H7 (cell line): ENCODE measurements at places on chromosomes 4 and X.

- DNase-seq = no peak
Observed at GRCh38 chr4:112651641-112652040, 14.7 kb downstream of the LARP7 start.

DNA sequence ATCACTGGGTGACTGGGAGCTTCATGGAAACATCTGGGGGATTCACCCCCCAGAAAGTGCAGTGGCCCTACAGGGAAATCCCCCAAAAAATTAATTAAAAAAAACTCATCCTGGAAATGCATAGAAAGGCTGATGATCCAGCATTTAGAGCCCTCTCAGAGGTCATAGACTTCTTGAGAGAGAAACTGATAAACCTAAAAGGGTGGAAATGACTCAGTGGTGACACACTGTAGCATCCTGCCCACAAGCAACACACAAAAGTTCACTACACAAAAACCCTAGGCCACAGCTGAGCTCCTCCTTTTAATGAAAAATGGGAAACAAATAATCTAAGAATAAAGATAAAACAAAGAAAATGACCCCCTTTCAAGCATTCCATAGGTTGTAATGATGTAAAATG, 911.5 kb downstream of the GLUD2 start:
- no peak for DNase-seq

- DNase-seq = peak; percentile 45
Observed at GRCh38 chrX:107894038-107894437, 68.4 kb downstream of the MID2 start.

GRCh38 chr4:132267321-132267720, 881.8 kb upstream of the PCDH10 start:
- no peak for DNase-seq

- DNase-seq = no peak
Observed at GRCh38 chr4:108078024-108078733, 88.5 kb downstream of the HADH start.

DNA sequence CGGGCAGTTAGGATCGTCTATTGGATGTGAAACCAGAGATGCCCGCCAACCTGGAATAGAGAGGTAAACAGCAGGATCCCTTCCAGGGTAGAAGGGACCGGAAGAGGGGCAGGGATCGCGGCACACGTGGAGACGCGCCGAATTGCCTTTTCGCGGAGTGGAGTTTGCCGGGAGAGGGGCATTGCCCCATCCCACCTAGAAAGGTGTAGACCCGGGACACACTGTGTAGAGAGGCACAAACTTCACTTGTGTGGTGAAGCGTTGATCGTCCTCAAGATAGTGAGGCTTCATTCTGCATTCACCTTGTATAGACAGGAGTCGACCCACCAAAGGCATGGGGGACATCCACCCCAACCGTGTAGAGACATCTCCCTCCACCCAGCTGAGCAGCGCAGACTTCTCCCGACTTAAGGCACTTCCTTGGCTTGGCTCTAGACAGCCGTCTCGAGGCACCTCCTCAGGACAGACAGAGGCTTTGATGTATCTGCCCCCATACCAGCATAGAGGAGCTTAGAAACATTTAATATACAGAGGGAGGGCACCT, 410 bp downstream of the GNL3L start:
- no peak for DNase-seq

DNA sequence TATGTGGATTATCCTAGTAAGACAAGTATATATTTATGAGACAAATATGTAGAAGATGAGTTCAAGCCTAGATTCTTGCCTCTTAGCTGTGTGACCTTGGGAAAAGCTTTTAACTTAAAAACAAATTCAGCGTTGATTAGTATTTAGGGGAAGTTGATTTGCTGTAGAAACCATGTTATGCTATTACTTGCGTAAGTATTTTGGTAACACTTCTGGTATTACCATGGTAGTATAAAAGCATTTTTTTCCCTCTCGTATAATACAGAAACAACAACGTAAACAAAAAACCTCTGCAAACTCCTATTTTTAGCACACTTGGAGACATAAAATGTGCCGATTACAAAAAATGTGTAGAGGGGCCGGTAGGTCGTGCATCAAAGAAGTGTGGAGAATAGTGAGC, 33.2 kb downstream of the STAG2 start:
- no peak for DNase-seq

- DNase-seq = no peak
Observed at GRCh38 chrX:8067754-8068462, 103.2 kb downstream of the VCX2 start.

- no peak for DNase-seq
Observed at GRCh38 chrX:149982310-149982709, 44.0 kb upstream of the EOLA2 start.

GRCh38 chr4:137681081-137681480, 148.8 kb upstream of the PCDH18 start:
- DNase-seq = no peak

DNA sequence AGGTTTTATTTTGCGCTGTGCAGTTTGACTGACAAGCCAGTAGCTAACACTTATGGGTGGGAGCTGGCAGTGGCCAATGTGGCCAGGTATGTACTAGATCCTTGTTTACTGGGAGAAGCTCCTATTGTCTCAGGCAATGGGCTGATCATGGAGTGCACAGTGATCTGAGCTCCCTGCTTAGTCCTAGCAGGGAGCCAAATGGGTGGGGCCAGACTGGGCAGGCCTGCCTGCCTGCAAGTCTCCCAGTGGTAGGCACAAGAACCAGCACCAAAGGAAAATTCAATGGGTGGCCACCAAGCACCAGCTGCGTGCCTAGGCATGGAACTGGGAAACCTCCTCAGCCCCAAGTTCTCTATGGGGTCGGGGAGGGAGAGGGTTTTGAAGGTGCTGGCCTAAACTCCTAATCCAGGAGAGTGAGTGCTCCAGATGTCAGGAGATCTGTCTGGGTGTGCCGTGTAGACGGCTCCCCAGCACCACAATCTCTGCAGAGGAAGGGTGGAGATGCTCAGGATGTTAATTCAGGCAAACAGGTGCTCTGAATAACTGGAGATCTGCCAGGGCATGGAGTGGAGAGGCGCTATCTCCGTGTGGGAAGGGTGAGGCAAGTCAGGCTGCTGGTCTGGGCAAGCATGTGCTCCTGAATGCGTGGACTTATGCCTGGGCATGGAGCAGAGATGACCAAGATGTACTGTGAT, 48.2 kb downstream of the SPCS3 start:
- DNase-seq = no peak

DNA sequence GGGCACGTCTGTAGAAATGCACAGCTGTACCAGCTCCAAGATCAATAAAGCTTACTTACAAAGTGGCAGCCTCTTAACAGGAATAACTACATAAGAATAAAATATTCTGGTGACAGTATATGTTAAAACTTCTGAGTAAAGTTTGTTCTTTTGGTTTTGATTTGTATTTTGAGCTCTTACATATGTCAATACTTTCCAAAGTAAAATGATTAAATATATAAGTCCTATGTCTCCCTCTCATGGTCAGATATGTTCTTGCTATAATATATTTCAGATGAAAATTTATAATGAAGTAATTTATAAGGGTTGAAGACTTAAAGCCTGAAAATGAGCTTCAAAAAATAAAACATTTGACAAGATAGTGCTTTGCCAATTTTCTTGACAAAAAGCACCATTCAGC, 254.4 kb downstream of the NPFFR2 start:
- no peak for DNase-seq
